D341Med (cell line): ENCODE measurements at places on chromosomes 7 and 10.
A peak's percentile ranks its signal among the peaks of the same experiment; 100 is the strongest.

DNA sequence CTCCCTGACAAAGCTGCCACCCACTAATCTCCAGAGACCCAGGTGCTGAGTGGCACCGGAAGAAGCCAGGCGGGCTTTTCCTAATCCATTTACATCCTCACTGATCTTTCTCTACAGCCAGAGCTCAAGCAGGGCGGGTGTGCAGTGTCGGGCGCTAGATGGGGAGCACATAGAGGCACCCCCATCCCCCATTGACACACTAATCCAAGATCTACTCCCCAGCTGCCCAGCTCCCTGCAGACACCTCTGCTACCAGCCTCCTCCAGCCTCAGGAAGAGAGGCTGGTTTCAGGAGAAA lies 22.2 kb downstream of the FRMPD2 start:
- peak; percentile 85 for DNase-seq

DNA sequence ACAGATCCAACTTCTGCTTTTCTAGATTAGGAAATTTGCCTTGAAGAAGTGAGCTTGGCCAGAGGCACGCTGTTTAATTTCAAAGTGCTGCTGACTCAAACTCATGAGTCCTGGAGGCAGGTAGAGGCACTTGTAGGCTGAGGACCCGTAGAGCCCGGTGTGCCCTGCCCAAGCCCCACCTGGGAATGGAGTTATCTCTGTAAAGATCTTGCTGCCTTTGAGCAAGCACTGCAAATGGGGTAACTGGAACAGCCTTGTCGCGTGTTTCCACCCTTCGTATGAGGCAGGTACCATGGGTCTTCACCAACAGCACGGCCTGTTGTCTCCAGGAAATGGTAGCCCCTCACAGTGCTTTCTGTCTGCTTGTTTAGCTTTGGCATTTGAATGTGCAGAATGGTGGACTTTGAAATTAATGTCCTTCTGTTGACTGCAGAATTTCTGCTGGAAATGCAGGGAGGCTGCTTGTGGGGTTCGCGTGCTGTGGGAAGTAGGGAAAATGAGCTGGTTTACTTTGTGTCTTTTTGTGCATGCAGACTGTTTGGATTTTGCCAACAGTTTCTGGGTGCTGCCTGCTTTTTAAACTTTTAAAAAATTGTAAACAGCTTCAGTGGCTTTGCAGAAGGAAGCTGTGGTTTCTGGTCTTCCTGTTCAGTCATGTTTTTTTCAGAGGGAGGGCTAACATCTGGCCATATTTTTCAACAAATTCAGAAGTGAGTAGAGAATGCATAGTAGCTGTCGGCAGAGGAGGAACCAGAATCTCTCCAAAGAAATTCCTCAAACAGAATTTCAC lies 27.2 kb downstream of the CCM2 start:
- DNase-seq: no peak

- DNase-seq: no peak
Observed at GRCh38 chr10:112778579-112778978, 171.5 kb upstream of the TCF7L2 start.

DNA sequence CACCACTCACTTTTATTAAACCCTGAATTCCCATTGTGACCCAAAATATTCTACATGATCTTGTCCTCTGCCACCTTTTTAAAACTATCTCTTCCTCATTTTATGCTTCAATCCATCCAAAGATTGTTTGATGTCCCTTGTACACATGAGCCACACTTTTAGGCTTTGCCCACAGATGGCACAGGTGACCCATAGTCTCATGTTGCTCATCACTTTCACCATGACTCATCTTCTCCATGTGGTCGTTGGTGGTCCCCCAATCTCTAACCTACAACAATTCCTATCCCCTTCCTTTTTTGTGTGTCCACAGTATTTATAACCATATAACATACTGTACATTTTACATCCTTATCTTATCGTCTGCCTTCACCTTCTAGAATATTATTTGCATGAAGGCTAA lies 271.5 kb upstream of the ZWINT start:
- DNase-seq: no peak

- no peak for DNase-seq
Observed at GRCh38 chr10:91335147-91335546, 75.0 kb upstream of the HECTD2 start.

DNA sequence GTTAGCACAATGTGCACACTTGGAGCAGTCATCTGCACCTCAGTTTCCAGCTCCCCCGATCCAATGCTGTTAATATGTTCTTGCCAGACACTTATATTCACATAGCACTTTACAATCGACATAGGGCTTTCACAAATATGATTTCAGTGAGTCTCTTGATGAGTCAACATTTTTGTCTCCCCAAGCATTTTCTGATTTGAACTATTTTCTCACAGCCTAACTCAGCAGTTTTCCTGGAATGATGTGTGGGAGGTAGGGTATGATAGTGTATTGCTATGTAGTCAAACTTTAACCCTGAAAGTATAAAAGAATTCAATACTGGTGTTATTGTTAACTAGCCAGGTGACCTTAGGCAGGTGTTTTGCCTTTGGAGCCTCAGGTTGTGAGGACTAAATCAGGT lies 82.5 kb upstream of the LRGUK start:
- DNase-seq: no peak

DNA sequence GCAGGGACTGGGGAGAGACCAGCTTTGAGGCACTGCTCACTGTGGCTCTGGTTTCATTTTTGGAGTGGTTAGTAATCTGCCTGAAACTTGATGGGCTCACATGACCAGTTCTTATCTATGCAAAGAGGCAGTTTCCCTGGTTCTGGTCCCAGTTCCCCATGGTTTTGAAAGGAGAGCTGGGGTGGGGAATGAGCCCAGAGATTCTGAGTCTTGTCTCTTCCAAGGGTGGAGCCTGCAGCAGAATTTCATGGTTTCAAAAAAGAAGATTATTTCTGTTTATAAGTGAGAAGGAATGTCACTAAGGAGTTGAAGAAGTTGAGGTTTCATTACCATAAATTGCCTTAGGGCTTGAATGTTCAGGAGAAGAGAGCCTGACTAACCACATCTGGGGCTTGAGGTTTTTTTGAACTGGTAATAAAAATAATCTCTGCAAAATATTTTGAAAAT lies 190.2 kb upstream of the HABP2 start:
- DNase-seq: no peak

DNA sequence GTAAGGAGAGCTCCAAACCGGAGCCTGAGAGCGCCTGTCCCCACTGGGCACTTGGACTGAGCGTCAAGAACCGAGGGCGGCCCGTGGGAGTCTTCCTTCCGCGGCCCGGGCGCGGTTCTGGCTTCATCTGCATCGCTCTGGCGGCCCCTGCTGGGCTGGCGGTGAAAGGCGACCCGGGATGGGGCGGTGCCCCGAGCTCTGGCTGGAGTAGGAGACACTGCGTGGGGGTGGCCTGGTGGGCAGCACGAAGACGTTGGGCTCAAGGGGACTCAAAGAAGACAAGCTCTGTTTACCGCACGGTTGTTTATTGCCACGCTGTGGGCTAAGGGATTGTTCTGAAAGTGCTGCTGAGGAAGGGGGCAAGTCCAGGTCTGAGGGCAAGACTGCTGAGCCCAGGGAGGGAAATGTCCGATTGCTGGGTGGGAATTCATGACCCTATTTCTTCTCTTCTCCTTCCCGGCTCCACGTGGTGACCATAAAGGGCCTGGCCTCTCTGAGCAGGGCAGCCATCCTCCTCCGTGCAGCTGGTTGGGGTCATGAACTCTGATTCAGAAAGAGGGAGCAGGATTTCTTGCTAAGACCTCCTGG lies 29.8 kb downstream of the PLAU start:
- DNase-seq: peak; percentile 88

DNA sequence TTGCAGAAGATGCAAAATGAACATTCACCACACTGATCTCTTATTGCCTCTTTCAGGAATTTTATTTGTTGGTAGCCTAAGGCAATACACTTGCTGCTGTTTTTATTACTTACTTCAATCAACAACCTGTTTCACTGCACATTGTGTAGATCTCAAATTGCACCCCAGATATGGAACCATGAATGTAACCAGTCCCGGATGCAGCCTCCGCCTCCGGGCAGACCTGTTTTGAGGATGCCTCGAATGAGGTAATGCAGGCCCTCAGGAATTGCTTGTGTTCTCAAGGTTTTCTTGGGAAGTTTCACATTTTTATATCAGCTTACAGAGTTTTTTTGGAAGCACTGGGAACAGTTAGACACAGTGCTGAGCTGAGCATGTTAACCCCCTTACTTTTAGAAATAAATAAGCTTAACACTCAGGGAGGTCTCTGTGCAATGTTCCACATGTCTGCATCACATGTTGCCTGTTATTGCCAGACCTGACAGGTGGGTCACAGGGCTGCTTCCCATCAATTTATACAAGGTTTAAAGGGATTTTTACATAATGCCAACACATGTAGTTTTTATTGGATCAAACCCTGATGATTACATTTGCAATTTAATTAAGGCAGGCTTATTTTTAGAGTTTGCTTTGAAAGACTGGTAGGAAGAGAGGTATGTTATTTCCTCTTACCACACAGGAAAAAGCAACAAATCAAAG lies 193.1 kb upstream of the POM121L12 start:
- no peak for DNase-seq

- DNase-seq: no peak
Observed at GRCh38 chr10:93438613-93439253, 43.4 kb downstream of the MYOF start.

DNA sequence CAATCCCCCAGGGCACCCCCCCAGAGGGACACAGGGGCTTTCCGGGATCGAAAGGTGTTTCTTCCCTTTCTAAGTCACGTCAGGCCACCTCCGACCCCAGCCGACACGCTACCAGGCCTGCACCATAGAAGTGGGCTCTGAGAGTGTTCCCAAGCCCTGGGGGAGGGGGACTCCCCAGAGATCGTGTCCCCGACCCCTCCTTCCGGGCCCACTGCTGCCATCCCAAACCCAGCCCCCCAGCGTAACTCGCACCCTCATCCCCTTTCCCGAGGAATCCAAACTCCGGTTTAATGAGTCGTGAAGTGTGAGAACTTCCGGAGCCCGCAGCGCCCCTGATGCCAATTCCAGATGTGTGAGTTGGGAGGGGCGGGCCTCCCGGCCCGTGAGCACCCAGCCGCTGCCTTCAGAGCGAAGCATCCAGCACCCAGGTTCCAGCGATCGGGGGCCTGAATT lies 11.3 kb downstream of the UNCX start:
- DNase-seq: no peak

GRCh38 chr10:8568401-8568800 lies 513.9 kb downstream of the GATA3 start:
- no peak for DNase-seq

DNA sequence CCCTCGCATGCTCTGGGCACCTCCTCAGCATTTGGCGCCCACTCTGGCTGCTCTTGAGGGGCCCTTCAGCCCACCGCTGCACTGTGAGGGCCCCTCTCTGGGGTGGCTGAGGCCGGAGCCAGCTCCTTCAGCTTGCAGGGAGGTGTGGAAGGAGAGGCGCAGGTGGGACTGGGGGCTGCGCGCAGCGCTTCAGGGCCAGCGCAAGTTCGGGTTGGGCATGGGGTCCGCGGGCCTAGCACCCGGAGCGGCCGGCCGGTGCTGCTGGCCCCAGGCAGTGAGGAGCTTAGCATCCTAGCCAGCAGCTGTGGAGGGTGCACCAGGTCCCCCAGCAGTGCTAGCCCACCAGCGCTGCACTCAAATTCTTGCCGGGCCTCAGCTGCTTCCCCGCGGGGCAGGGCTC lies 305.6 kb upstream of the ANKRD30A start:
- no peak for DNase-seq

- DNase-seq: no peak
Observed at GRCh38 chr7:158812684-158813083, 16.6 kb downstream of the ESYT2 start.

DNA sequence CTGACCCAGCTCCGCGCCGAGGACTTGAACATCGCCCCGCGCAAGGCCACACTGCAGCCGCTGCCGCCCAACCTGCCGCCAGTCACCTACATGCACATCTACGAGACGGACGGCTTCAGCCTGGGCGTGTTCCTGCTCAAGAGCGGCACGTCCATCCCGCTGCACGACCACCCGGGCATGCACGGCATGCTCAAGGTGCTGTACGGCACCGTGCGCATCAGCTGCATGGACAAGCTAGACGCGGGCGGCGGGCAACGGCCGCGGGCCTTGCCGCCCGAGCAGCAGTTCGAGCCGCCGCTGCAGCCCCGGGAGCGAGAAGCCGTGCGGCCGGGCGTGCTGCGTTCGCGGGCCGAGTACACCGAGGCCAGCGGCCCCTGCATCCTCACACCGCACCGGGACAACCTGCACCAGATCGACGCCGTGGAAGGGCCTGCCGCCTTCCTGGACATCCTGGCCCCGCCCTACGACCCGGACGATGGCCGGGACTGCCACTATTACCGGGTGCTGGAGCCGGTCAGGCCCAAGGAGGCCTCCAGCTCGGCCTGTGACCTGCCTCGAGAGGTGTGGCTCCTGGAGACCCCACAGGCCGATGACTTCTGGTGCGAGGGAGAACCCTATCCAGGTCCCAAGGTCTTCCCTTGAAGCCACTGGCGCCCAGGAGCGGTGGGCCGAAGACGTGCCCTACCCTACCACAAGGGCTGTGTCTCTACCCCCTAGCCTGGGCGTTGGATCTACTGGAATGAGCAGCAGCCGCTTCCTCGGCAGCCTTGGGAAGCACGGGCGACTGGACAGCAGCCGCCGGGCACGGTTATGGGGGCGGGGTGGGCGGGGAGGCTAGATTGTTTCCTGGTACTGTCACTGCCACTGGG lies 945 bp downstream of the ADO start:
- peak; percentile 41 for DNase-seq

DNA sequence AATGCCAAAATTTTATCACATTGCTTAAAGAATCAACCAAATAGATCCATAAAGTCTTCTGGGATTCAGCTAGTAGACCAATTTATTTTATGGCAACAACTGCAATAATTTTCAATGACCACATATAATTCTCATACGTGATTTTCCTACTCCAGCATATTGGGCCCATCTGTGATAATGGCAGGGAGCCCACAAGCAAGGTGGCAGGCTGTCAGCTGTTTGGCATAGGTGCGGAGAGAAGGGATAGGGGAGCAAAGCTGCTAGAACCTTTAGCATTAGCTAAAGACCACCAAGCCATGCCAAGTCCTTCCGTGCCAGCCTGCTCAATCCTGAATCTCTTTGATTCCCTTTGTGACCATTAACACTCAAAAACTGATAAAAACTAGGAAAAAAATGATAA lies 721.2 kb downstream of the XPNPEP1 start:
- no peak for DNase-seq

GRCh38 chr10:87615856-87616255 lies 43.8 kb upstream of the PAPSS2 start:
- no peak for DNase-seq

DNA sequence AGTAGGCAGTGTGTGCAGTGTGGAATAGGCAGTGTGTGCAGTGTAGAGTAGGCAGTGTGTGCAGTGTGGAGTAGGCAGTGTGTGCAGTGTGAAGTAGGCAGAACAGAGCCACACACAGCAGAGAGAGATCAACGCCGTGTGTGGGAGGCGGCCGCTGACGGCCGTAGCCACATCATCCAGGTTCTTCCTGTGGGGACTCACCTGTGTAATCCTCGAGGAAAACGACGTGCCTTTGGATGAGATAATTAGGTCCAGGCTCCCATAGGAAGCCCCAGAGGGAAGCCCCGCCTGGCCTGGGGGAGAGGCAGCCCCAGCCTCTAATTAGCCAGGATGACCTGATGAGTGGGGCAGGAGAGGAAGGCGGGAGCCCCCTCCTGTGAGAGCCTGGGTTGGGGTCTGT lies 25.4 kb downstream of the KNDC1 start:
- DNase-seq: no peak

- DNase-seq: peak; percentile 82
Observed at GRCh38 chr7:100604028-100604975, 2.1 kb downstream of the PCOLCE start.

- no peak for DNase-seq
Observed at GRCh38 chr10:96703358-96703757, 17.0 kb downstream of the PIK3AP1 start.

- DNase-seq: no peak
Observed at GRCh38 chr7:139589474-139589873, 66.0 kb downstream of the CLEC2L start.
